ENCODE measurements at places on chromosomes 13 and 19.

- no peak for DNase-seq
Observed at GRCh38 chr19:10936661-10937084, 8.1 kb downstream of the TIMM29 start.

DNA sequence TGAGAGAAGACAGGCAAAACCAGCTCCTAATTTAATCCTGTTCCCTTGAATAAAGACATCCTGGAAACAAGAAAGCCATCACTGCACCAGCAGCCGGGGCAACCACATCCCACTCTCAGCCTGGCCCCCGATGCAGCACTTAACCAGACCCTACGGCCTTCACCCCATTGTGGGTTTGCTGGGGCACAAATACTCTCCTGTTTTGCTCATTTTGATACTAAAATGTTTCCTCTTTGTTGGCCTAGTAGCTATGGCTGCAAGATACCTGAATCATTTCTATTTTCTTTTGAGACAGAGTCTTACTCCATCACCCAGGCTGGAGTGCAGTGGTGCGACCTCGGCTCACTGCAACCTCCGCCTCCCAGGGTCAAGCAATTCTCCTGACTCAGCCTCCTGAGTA lies 28.4 kb downstream of the ANKRD27 start:
- no peak for DNase-seq

DNA sequence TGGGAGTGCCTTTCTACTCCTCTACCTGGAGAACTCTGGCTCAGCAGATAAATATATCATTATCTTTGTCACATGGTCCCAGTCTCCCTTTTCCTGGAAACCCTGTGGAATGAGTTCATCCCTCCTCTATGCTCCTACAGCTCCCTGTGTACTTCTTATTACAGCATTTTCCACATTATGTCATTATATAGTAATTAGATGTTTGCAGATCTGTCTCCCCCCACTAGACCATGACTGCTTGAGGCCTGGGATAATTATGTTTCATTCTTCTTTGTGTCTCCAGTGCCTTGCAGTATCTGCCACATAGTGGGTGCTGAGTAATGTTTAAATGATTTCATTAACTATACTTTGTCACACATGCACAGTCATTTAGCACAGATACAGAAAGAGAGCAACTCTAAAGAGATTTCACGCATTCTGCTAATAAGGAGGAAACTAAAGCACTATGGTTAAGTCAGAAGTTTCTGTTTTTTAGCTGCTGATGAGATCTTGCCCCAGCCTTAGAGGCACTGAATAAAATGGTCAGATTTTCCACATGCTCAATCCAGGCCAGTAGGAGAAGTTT lies 66.1 kb upstream of the DIAPH3 start:
- no peak for DNase-seq

DNA sequence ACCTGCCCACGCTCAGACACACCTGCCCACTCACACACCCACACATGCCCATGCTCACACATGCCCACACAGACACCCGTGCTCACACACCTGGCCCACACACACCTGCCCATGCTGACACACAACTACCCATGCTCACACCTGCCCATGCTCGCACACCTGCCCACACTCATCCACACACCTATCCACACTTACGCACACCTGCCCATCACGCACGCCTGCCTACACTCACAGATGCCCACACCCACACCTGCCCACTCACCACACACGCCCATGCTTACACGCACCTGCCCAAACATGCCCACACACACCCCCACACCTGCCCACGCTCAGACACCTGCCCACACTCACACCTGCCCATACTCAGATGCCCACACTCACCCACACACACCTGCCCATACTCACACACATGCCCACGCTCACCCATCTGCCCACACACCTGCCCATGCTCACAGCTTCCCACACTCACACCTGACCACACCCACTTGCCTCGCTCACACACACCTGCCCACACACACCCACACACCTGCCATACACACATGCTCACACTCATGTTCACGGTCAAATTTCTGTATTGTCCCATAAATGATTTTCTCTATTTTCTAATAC lies 15.6 kb downstream of the IL17D start:
- no peak for DNase-seq

DNA sequence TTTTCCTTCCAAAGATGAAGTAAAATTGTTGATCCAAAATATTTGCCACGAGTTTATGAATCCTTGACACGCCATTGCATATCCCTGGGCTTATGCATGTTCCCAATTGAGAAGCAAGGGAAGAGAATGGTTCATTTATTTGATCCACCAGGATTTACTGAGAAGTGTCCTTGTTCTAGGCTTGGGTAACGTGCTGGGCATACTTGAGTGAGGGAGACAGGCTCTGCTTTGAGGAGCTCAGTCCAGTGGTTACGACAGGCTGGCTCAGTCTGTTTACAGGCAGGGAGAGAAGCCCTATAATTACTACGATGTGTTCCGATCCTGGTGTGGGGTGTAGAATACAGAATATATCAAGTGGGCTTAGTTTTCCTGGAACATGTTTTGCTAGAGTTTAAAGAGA lies 6.3 kb upstream of the PNMA8C start:
- DNase-seq, result no peak
